Hematopoietic multipotent progenitor cell treated with erythropoietin and hydrocortisone succinate and interleukin-3 and kit ligand, for 17 days (in vitro differentiated cells): ENCODE measurements at places on chromosomes 1 and 21.

- DNase-seq = no peak
Measured at GRCh38 chr1:111591937-111592336, 27.7 kb upstream of the RAP1A start.

- DNase-seq = no peak
Measured at GRCh38 chr1:31792541-31792940, 23.3 kb downstream of the SPOCD1 start.

- no peak for DNase-seq
Measured at GRCh38 chr1:248703674-248704073, 1.1 kb upstream of the OR14I1 start.

- peak; percentile 12 for DNase-seq
Measured at GRCh38 chr1:219088778-219089557, 84.7 kb upstream of the LYPLAL1 start.

GRCh38 chr1:220430059-220430458 lies 97.9 kb upstream of the MARK1 start:
- DNase-seq = no peak

- no peak for DNase-seq
Measured at GRCh38 chr1:147247656-147248238, 5.3 kb downstream of the CHD1L start.

DNA sequence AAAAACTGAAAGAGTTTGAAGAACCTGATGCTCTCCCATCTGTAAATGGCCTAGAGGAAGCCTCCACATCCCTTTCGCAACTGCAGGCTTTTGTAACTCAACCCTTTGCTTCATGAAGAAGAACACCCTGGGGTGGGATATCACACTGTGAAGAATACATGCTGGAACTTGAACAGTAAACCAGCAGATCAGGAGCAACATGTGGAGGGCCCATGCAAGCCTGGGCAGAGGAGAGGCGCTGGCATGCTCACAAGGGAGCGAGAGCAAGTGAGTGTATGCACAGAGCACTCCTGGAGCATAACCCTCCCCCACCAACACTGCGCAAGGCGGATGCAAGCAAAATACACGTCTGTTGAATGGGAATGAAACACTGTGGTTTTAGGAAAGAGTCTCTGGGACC lies 24.6 kb upstream of the SPAG17 start:
- no peak for DNase-seq

DNA sequence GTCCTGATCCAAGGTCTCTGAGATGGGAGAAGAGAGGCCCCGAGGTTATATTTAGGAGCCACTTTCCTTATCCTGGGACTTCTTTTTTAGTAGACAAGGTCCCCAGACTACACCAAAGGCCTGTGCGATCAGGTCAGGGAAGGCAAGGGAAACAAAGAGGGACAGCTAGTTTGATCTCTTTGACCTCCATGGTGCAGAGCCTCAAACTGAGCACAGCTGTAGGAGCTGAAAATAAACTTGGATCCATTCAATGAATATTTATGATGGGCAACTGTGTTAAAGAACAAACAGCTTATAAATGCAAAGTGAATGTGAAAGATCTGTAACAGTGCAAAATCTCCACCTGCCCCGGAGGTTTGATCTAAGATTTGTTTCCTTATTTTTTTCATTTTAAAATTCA lies 256.6 kb downstream of the DYRK1A start:
- DNase-seq = no peak

DNA sequence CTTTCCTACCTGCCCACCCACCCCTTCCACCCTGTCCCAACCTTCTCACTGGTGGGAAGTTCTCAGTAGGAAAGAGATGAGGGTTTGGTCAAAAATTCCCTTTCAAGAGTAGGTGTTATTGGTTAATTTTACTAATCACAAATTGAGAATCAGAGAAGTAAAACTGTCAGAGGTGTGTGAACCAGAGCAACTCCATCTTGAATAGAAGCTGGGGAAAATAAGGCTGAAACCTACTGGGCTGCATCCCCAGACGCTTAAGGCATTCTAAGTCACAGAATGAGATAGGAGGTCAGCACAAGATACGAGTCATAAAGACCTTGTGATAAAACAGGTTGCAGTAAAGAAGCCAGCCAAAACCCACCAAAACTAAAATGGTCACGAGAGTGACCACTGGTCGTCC lies 11.5 kb downstream of the PLA2G2D start:
- no peak for DNase-seq

DNA sequence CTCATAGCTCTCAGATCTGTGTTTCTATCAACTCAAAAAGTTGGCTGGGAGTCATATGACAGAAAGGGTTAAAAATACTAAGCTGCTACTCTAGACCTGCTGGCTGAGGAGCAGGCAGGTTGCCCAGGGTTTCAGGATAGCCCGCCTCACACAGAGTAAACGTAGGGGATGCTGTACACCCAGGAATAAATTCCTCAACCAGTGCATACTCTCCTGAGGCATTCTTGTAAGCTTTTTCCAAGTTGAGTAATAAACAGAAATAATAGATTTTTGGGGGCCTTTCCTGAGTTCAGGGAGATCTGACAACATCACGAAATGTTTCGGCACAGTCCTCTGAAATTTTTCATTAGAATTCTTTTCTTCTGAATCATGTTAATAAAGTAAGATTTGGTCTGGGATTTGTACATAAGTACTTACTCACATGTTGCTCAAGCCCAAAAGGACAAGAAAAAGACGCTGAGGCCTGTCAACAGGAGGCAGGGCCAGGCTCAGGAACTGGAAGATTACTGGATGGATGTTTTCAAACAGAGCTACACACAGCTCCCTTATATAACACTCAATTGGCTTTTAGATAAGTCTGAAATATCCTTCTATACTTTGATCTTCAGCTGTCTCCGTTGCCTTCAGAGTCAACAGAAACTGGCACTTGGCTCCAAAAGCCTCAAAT lies 41.0 kb downstream of the TGFBR3 start:
- no peak for DNase-seq

- no peak for DNase-seq
Measured at GRCh38 chr1:159066108-159066507, 10.5 kb downstream of the AIM2 start.

- no peak for DNase-seq
Measured at GRCh38 chr1:2981388-2981787, 39.9 kb upstream of the ACTRT2 start.

DNA sequence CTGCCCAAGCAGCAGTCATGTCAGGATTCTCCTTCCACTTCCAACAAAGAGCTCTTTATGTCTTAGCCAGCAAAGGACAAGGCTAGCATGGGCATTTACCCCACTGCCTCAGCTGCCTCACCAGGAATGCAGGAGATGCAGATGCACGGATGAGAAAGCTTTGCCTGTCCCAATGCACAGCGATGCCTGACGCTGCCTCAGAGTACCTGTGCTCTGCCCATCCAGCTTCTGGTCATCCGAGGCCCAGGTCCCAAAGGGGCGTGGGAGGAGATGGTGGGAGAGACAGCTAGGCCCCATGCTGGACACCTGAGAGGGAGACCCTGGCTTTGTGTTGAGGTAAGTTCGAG lies 59.0 kb downstream of the IRF2BP2 start:
- DNase-seq = no peak
